ENCODE measurements at places on chromosomes 2 and 18. TPM values are rescaled to one million over a fixed set of nuclear protein-coding genes. Genes with fewer than 3 reads are reported as not detected.

SERPINB13 gene
- total RNA-seq: not detected

HTR2B gene
- not detected for total RNA-seq

RGPD3 gene
- 0.31 TPM for total RNA-seq

CERKL gene
- total RNA-seq: not detected

UGT1A8 gene
- not detected for total RNA-seq

FNDC4 gene
- total RNA-seq: 0.38 TPM

FBXO48 gene
- total RNA-seq: 2.3 TPM

UNC80 gene
- total RNA-seq: not detected

C2orf76 gene
- total RNA-seq: 10.5 TPM

RAB3GAP1 gene
- total RNA-seq: 30.7 TPM

SGO2 gene
- 40.5 TPM for total RNA-seq

UGT1A4 gene
- not detected for total RNA-seq

MEIS1 gene
- total RNA-seq: not detected

CNGA3 gene
- total RNA-seq: not detected

NFE2L2 gene
- 51.3 TPM for total RNA-seq

CRYBA2 gene
- not detected for total RNA-seq

CDH2 gene
- not detected for total RNA-seq

NRP2 gene
- 1.9 TPM for total RNA-seq

TMEM17 gene
- total RNA-seq: not detected

UGT1A10 gene
- not detected for total RNA-seq

TCF7L1 gene
- total RNA-seq: not detected

TYMS gene
- 281 TPM for total RNA-seq

ALK gene
- not detected for total RNA-seq

ABCB11 gene
- total RNA-seq: not detected

SCTR gene
- total RNA-seq: not detected

POTEJ gene
- not detected for total RNA-seq

FTCDNL1 gene
- 2.9 TPM for total RNA-seq

MYO7B gene
- 0.58 TPM for total RNA-seq

SCYGR4 gene
- total RNA-seq: not detected

IKZF2 gene
- 9.1 TPM for total RNA-seq

ADCYAP1 gene
- not detected for total RNA-seq

SIX3 gene
- total RNA-seq: not detected

PLCL1 gene
- total RNA-seq: 1.7 TPM

ST8SIA3 gene
- total RNA-seq: not detected

CPLX4 gene
- not detected for total RNA-seq

TMEM200C gene
- total RNA-seq: not detected

IL1RL1 gene
- 1.3 TPM for total RNA-seq

COA5 gene
- 26.7 TPM for total RNA-seq

FOXI3 gene
- total RNA-seq: not detected

Data from activated CD4-positive, alpha-beta memory T cell treated with anti-CD3 and anti-CD28 coated beads for 36 hours (primary cell).